ENCODE measurements at places on chromosomes 7 and 10. TPM values are rescaled to one million over a fixed set of nuclear protein-coding genes. Genes with fewer than 3 reads are reported as not detected.

DNA sequence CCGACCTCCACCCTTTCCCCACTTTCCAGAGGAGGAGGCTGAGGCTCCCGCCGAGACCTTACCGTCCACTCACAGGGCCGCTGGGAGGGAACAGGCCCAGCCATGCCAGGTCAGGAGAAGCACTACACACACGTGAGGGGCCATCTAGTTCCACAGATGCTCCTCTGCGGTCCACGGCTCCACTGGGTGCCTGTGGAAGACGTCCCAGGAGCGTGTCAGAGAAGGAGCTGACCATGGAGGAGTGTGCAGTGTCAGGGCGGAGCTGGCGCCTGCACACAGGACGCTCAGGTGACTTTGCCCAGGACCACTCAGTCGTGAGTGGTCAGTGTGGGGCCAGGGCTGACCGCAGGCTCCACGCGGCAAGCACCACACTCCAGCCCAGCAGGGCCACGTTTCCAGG is 8.0 kb upstream of the SHH start:
- no peak for DNase-seq

- no peak for DNase-seq
These were observed 8.2 kb upstream of the NPFFR1 start for GRCh38 chr10:70292004-70292403.

- no peak for DNase-seq
These were observed 260.2 kb upstream of the PRKCQ start for GRCh38 chr10:6840201-6840691.

DNA sequence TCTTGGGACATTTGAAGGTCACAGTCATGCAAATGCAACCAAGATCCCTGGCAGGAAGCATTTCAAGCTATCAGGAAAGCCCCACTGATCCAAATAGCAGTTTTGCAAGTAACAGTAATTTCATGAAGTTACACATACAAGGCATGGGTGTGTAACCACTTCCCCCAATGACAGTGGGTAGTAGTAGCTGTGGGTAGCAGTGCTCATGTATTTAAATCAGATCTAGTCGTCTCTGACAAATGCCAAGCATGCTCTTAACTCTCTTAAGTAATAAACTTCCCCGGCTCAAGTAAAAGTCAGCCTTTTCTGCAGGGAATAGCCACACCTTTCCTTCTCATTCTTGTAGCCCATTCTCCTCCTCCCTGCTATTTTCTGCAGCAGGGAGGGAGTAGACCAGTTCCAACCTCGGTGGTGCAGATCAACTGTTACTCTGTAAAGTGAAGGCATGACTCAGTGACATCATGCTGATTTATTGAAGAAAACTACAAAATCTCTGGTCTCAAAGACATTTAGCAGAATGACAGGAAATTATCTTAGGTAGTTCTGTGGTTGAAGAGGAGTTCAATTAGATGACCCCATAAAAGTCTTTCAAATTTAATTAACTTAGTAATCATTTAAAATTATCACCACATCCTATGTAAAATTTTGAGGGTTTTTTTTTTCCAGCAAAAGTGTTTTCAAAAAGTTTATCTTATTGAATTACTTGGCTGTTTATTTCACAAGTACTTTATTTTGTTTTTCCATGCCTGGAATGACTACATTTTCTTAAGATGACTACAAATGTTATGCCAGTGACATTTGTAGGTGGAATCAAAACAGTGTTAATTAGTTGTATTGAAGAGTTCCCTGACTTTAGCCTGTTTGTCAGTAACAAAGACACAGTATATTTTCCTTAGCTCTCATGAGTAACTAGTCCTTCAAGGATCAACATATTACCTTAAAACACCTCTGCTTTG is 568.3 kb downstream of the INHBA start:
- no peak for DNase-seq

- DNase-seq = no peak
These were observed 72.2 kb downstream of the CHST15 start for GRCh38 chr10:124020981-124021815.

DNA sequence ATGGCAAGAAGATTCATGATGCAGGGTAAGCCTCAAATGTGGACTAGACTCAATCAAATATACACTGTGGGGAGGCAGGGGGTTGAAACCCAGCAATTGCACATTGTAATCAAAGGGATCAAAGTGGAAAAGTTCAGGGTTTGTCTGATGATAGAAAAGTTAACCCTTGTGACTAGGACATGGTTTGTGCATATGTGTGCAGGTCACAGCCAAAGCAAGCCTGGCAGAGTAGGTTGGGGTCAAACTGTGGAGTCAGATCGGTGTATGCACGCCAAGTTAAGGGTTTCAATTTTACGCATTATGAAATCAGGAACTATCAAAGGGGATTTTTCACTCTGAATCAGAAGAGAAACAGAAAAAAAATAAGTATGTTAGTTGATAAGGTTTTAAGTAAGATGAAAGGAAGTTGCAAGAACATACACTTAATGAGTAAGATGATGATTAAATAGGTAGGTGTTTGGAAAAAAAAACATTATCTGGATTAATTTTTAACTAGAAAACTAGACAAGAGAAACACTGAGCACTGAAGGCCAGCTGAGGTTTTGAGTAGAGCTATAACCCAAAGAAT is 188.3 kb downstream of the DGKB start:
- no peak for DNase-seq

- no peak for DNase-seq
These were observed 34.5 kb downstream of the CLEC2L start for GRCh38 chr7:139557857-139558581.

GRM8 gene
- total RNA-seq = not detected

GPR22 gene
- not detected for total RNA-seq

DNA sequence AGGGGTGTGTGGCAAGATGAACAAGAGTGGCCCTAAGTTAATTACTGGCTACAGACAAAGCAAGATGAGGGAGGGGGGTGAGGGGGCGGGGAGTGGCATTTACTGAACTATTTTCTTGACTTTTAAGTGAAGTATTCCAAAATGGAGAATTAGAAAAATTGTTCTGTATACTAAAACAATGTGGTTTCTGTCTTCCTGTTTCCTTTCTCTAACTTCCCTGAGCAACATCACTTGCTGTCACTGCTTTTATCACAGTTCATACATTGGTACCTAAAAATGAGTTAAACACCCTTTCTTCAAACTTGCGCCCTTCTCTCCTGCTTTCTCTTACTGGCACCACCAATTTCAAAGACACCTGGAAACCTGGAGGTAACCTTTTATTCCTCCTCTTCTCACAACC is 21.6 kb downstream of the PDZD8 start:
- no peak for DNase-seq

DNA sequence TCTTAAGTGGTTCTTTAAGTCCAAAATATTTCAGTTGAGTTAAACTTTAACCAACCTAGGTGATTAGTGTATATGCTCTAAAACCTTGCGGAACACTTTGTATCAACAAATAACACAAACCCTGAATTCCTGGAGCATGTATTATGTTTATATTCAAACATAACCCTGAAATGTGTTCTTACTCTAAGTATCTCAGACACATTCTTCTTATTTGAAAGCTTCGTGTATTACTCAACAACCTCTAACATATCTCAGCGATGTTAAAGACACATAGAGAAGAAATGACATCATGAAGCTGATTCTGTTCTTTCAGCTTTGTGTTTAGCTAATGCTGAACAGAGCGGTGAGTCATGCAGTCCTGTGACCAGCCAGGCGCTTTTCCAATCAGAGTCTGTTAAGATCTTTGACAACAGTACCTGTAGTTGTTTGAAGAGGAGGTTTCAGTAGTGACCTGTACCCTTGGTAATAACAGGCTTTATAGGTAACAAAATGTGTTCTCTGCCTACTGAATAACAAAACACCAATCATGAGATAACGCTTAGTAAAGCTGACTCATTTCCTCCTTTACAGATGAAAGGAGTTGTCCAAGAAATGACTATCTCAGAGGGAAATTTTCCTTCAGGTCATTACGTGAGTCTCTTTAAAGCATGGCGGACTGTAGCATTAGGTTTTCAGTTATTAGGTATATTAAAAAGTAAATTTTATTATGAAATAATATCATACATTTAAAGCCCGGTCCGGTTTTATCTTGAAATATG is 67.3 kb upstream of the KLF6 start:
- DNase-seq = peak; percentile 89

DNA sequence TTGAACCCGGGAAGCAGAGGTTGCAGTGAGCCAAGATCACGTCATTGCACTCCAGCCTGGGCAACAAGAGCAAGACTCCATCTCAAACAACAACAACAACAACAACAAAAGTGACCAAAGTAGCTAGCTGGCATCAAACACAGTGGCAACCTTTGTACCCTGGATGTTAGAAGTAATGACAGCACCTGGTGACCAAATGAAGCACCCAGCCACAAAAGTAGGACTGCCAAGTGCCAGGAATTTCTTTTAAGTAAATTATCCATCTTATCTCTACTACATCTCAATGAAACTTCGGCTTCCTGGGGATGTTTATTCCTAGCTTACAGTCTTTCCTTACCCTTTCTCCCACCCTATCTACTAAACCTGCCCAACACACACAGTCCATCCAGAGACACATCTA is 18.8 kb downstream of the SRPK2 start:
- no peak for DNase-seq

DNA sequence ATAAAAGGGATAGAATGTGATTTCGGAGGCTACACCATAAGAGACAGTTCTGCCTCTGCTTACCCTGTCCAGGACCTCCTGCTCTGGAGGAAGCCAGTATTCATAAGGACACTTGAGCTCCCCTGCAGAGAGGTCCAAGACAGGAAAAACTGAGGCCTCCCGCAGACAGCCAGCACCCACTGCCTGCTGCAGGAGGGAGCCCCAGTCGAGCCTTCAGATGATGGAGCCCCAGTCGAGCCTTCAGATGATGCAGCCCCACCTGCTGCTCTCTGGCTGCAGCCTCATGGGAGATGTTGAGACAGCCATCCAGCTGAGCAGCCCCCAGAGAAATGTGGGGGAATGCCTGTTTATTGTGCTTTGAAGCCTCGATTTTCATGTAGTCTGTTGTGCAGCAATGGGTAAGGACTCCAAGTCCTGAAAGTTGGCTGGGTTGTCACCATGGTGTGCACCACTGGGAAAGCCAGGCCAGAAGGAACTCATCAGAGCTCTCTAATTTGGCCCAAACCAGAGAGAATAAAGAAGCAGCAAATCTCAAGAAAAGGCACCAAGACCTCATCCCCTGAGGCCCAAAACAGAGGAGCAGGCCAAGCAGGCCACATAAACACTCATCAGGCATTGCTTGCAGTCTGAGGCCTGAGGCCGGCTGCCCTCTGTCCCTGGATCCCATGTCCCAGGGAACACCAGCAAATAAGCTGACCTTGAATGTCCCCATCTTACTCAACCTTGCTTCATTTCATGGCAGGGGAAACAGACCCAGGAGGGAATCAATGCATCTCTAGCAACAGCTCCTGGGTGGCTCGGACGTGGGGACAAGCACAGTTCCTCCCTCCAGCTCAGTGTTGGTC is 30.9 kb downstream of the CALML5 start:
- DNase-seq = no peak

SPDYE11 gene
- total RNA-seq = not detected

DNA sequence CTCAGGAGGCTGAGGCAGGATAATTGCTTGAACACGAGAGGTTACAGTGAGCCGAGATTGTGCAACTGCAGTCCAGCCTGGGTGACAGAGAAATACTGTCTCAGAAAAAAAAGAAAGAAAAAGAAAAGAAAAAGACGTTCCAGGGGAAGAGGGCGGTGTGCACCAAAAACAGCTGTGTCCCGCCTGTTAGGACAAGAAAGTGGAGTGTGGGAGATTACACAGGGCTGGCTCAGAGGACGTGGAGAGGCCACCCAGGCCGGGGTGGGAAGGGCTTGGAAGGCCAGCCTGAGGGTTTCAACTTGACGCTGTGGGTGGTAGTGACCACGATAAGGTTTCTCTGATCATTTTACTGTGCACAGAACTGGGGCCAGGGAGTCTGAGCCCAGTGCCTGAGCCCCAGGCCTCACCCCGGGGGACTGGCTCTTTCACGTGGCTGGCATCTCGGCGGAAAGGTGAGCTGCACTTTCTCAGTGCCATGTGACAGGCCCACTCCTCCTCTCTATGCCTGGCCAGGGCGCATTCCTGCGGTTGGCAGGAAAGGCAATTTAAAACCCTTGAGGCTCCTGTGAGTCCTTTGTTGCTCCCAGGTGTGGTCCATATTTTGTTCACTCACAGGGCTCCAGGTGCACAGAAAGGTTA is 13.9 kb downstream of the RHBDD2 start:
- no peak for DNase-seq

DNA sequence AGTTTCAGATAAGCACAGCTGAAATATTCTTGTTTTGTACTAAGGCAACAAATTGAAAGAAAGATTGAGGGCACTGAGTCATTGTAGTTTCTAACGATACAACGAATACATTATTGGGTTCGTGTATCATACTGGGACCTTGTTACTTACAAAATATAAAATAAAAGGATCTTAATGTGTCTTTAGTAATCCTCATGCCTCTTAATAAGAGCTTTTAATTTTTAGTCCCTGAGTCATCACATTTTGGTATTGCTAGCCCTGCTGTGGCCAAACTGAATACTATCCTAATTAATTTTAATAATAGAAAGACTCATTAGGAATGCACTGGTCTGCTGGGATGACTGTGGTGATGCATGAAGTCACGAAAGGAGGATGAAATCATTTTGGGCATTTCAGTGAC is 309.7 kb downstream of the EXOC4 start:
- DNase-seq = no peak

CARD11 gene
- 96.2 TPM for total RNA-seq

DNA sequence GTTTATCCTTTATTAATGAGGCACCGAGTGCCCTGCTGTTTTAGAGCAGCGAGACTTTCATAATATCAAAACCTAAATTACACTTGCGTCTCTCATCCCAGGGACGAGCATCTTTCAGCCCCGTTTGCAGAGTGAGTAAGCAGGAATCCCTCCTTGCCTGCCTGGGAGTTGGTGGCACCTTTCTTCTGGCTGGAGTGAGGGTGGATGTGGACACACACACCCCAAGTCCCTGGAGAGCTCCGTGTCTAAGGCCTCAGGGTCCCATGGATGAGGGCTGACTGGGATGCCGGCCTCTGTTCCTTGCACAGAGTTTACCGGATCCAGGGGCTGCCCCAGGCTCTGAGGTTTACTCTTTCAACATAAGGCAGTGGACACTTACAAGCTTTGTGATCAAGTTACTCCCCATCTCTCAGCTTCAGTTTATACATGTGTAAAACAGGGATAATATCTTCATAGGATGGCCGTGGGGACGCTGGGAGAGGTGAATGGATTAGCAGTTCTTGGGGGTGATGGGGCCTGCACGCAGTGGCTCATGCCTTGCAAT is 24.5 kb downstream of the POLL start:
- DNase-seq = no peak

GRCh38 chr10:615583-616152 is 73.8 kb downstream of the DIP2C start:
- DNase-seq = no peak

CFTR gene
- not detected for total RNA-seq

AKR1C8 gene
- not detected for total RNA-seq

DNA sequence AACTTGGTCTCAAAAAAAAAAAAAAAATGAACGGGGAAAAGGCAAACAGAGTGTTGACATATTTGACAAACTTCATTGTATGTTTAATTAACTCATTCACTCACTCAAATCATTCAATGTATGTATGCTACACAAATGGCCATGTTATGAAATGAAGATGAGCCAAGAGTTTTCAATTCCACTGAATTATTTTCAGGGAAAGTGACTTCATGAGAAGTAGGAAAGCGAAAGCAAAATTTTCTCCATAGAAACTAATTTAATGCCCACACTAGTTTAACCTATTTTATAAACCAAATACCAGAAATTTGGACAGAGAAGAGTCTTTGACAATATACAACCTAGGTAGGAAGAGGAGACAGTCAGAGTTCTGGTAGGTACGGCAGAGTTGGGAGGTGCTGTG is 119.5 kb downstream of the HIPK2 start:
- DNase-seq = no peak

Data from activated CD4-positive, alpha-beta T cell treated with anti-CD3 and anti-CD28 coated beads, Interleukin-2, amount 10 ng/mL, durations not matched to agents 24 days and 14 days (primary cell).